ENCODE measurements at places on chromosomes 5 and 9.

- no peak for DNase-seq
Observed at GRCh38 chr9:25225938-25226760, 452.1 kb downstream of the TUSC1 start.

DNA sequence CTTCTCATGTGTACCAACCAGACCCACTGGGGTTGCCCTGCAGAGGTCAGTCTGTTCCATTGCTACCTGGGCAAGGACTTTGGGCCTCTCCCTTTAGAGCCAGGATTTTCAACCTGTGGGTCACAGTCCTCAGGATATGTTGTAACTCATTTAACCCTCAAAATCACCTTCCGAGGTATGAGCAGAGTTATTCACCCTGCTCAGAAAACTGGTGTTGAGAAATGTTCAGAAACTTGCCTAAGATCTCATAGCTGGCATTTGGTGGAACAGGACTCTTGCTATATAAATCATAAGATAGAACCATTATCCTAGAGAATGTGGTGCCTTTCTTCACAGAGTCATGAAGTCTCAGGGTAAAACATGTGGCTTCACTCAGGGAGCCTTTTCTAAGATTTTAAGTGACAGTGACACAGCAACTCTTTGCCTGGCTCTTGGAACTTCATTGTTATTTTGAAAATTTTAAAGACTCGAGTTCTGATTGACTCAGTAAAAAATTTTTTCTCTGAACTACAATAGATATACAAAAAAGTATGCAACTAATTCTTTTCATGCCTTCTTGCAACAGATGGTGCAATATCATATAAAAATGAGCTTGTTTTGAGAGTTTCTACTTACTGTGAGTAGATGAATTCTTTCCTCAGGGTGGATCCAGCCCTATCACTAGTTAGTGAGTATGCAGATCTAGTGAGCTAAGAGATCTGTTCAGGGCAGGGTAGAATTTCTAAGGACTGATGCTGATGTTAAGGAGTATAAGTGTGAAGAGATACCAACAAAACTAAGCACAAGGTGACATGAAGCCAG, 29.5 kb downstream of the CAST start:
- DNase-seq, result peak; percentile 42

DNA sequence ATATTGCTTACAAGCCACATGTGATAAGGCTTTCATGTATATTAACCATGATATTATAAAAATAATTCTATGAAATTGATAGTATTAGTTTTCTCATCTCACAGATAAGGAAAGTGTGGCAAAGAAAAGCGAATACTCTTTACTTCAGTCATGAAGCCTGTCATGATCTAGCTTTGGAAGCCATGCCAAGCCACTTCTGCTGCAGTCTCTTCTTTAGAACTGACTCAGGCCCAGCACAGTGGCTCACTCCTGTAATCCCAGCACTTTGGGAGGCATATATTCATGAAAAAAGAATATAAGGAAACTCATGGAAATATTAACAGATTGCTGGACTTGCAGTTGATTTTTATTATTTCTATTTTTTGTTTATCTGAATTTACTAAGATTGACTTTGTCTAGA, 42.9 kb upstream of the PJA2 start:
- DNase-seq, result no peak

GRCh38 chr9:121725008-121725775, 73.8 kb downstream of the DAB2IP start:
- peak; percentile 97 for DNase-seq

GRCh38 chr5:1294835-1295649, at the start of gene TERT:
TERT (minus strand) TSS chr5:1295068; CDS start chr5:1294989, 79 bp downstream.
- no peak for DNase-seq

DNA sequence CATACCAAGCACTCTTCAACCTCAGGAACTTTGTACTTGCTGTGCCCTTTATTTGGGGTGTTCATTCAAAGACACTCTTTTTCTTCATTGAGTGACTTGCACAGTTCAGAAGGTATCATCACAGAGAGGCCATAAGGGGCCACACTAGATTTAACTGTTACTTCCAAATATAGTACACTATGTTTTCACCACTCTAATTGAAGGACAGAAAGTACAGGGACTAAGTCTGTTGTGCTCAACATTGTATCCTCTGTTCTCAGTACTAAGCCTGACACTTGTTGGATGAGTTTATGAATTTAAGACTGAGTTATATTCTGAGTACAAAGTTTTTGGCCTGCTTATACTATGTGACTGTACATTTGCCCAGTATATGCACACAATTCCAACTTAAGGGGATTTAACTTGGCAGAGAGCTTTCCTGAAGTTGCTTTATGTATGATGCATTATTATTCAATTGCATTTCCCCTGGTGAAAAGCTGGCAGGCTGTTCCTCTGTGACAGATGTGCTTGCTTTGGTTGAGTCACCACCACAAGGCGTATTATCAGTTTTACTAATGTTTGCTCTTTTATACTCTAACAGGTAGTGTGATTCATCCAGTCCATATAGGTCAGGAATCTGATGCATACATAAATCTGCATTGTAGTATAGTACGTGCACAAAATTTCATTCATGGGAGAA, 714.8 kb downstream of the TLR4 start:
- DNase-seq, result no peak

- DNase-seq, result no peak
Observed at GRCh38 chr5:86108825-86109224, 508.9 kb upstream of the COX7C start.

GRCh38 chr9:76646249-76646648, 118.0 kb upstream of the PCA3 start:
- DNase-seq, result peak; percentile 11

- DNase-seq, result no peak
Observed at GRCh38 chr9:126429190-126429589, 102.6 kb downstream of the MVB12B start.

- DNase-seq, result no peak
Observed at GRCh38 chr5:2303431-2304100, 420.8 kb upstream of the IRX4 start.

DNA sequence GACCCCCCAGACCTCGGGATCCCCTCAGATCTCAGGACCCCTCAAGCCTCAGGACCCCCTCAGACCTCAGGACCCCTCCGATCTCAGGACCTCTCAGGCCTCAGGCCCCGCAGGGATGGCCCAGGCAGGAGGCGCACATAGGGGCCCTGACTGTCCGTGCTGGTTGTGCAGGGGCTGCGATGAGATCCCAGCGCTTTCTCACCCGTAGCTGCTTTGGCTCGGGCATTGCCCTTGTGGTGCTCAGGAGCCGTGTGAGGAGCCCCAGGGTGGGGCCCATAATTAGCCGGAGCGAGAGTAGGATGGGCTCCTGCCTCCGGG, 680 bp upstream of the LPCAT1 start:
- DNase-seq, result no peak

GRCh38 chr5:115452083-115452482, 92.5 kb downstream of the FEM1C start:
- DNase-seq, result no peak
